ENCODE measurements at places on chromosomes 7 and 10.

- no peak for DNase-seq
Measured at GRCh38 chr7:22361795-22362194, 4.8 kb upstream of the RAPGEF5 start.

GRCh38 chr7:117479225-117480054 lies at the start of gene CFTR:
TSS of gene CFTR (plus strand) at chr7:117480025. CDS start at chr7:117480095, 70 bp downstream.
- DNase-seq: peak; percentile 40

GRCh38 chr10:44834131-44834530 lies 77.0 kb upstream of the TMEM72 start:
- DNase-seq: no peak

DNA sequence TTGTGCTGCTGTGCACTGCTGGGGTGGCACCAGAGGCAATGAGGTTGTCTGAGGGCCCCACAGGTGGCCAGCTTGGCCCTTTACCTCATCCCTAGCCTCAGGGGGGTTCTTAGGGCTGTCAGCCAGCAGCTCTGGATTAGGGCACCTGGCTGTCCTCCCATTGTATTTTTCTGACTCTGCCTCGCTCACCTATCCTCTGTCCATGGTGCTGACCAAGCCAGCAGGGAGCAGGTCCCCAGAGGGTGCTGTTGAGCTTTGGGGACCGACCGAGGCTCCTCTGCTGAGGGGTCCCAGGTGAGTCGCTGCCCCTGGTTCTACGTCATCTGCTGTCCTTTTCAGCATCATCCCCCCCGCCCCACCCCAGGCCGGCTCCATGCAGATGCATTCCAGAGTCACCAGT lies 32.1 kb upstream of the ZNF735 start:
- no peak for DNase-seq

DNA sequence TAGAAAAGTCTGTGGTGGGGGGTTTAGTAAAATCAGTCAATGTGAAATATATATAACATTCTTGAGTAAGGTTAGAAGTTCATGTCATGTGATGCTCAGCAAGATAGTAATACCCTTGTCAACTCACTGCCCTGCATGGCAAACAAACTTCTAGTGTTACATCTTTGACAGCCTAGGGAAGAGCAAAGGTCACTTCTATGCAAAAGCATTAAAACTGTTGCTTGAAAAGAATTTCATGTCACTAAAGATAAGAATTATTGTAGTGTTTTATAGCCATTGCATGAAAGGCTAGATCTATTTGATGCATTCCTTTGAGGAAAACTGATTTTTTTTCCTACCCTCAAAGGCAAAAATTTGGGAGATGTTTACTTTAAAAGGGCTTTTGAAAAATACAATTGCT lies 176.0 kb downstream of the SKAP2 start:
- no peak for DNase-seq

DNA sequence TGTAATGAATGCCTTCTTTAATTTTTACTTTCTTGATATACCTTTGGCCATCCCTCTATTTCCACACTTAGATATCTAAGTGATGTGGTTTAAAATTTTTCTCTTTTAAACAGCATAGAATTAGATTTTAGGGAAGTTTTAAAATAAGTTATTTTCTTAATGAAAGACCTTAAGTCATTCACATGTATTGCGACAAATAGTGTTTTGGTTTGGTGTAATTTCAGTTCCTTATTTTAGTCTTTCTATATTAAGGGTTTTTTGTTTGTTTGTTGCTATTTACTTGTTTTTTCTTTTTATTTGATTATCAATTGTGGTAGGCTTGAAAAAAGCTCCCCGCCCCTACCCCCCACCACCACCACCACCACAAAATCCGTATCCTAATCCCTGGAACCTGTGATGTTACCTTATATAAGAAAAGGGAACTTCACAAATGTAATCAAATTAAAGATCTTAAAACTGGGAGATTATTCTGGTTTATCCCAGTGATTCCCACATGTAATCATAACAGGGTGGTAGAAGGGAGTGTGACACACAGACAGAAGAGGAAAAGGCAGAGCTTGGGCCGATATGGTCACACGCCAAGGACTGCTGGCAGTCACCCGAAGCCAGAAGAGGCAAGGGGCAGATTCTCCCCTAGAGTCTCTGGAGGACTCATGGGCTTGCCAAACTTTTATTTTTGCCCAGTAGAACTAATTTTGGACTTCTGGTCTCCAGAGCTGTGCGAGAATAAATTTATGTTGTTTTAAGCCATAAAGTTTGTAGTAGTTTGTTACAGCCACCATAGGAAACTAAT lies 149.7 kb downstream of the NPSR1 start:
- no peak for DNase-seq

DNA sequence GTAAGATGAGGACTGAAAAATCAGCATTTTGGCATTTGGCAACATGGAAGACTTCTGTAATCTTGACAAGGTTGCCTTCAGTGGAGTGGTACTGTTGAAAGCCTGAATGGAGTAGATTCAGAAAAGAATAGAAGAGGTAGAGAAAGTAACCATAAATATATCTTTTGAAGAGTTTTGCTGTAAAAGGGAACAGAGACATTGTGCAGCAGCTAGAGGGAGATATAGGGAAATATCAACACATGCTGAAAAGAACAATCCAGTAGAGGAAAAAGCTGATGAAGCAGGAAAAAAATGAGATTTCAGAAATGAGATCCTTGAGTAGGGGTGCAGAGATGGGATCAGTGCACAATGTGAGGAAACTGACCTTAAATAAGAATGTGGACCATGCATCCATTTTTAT lies 60.0 kb downstream of the RAPGEF5 start:
- DNase-seq: no peak

DNA sequence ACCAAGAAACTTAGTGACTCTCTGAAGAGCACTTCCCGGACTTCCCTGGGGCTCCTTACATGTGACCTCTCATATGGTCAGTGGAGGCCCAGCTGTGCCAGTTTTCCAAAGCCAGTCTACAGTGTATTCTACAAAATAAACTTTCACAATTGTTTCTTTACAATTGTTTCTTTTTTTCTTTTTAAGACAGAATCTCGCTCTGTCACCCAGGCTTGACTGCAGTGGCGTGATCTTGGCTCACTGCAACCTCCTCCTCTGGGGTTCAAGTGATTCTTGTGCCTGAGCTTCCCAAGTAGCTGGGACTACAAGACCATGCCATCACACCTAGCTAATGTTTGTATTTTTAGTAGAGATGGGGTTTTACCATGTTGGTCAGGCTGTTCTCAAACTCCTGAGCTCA lies 25.9 kb downstream of the CYP17A1 start:
- DNase-seq: no peak

- DNase-seq: no peak
Measured at GRCh38 chr7:44148961-44149536, 7.9 kb upstream of the MYL7 start.

DNA sequence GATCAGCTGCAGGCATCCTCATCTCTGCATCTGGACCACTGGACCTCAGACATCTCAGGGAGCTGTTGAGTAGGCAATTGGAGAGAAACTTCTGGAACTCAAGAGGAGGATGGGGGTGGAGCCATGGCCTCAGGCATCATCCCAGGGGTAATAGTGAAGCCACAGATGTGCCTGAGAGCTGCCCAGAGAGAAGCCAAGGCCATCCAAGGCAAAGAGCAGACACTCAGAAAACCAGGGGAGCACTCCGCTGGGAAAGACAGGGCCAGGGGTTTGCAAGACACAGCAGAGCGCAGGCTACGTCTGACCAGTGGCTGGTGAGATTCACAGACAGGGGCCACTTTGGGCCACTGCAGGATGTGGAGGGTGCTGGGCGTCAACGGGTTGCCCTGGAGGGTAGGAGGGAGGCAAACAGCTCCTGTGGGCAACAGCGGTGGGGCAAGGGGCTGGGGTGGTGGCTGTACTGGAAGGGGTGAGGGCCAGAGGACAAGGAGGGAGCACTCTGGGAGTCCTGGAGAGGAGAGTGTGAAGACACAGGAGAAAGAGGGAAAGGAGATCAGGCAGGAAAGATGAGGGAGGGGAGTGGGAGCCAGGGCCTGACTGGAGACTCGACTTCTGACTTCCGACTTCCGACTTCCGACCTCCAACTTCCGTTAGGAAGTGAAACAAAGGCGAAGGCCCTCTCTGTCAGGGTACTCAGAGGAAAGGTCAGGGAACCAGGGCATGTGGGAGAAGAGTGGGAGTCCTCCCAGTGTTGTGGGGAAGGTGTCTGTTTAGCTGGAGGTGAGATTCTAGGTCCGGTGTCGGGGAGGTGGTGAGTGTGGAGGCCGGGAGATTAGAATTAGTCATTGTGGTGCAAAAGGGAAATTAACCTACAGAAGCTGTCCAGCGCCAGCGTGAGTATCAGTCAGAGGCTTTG lies 69.7 kb upstream of the ANTXRL start:
- DNase-seq: no peak

DNA sequence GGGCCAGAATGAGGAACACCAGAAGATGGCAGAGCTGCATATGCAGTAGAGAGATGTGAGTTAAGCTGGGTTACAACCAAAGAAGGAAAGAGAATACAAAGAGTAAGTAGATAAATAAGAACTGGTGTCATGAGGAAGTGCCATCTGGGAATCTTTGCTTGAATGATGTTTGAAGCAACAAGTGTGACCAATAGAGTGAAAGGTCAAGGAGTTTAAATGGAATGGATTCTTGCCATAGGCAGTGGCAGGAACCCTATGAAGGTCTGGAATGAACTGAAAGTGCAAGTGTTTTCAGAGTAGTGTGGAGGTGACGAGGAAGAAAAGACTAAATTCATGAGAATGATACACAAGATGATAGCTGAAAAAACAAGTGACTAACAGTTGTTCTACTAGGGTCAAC lies 21.6 kb downstream of the MEST start:
- DNase-seq: no peak

DNA sequence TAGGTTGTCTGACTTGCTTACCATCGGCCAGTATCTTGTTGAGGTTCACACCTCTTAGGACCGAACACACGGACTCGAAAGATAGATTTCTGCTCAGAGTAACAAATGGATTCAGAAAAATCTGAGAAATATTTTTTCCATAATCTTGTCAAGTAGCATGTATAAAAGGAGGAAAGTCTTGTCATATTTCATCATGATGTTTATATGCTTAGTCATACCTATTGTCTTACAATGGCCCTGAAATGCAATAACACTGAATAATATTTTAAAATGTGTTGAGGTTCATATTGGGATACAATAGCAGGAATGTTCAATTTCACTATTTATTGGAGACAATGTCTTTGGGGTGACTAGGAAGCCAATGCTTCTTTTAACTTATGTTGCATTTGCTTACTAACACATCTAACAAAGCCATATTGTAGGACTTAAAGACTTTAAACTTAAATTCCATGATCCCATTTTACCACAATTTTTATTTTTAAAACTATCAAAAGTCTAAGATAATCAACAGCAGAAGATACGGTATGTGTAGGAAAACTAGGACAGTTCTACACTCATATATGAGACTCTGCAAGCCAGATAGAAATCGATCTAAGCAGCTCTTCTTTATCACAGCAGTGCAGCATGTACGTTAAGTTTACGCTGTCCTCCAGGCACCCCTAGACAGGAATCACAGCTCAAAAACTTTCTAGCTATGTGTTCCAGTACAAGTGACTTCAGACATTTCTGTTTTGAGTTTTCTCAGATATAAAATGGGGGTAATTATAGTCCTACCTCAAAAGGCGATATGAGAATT lies 135.7 kb upstream of the CAV2 start:
- no peak for DNase-seq

DNA sequence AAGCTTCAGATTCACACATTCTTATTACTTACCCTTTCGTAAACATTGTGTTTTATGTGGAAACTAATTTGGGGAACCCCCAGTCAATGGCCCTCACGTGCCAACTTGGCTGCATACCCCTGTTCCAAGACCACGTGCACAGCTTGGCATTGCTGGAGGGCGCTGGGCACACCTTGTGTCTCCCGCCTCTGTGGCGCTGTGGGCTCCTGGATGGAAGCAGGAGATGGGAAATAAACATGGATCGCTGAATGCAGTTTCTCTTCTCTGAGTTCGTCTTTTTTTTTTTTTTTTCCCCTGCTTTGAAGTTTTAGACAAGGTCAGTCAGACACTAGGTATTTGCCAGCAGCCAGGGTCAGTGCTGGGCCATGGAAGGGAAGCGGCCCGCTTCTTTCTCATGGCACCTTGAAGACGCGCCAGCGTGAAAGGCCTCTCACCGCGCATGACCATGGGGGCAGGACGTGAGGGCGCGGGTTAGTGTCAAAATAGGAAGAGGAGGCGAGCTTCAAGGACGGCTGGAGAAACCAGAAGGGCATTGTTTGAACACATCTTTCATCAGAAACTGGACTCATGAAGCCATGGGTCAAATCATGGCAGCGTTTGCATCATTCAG lies 27.3 kb downstream of the BNIP3 start:
- no peak for DNase-seq

GRCh38 chr10:3046981-3047547 lies 20.3 kb upstream of the PFKP start:
- no peak for DNase-seq

- peak; percentile 38 for DNase-seq
Measured at GRCh38 chr10:93420091-93420490, 62.0 kb downstream of the MYOF start.

DNA sequence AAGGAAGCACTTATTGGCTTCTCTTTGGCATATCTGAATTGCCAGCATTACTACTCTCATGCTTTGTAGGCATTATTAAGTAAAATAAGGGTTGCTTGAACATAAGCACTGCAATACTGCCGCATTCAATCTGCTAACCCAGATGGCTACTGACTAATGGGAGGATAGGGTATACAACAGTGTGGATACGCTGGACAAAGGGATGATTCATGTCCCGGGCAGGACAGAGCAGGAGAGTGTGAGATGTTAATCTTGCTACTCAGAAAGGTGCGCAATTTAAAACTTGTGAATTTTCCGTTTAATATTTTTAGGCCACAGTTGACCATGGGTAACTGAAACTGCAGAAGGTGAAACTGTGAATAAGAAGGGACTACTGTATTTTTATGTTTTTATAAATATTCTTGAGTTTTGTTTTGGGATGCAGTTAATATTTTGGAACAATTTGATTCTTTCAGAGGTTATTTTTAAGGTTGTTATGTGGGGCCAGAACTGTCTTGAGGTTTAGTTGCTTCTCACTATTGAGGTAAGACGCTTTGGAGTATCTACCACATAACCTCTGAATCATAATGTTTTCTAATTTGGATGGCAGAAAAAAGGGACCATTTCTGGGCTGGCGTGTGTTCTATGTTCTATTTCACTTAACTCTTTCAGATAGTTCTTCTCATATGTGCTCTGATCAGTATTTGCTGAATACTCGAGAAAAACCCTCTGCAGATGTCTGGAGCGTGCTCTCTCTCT lies 75.7 kb upstream of the SYPL1 start:
- no peak for DNase-seq

GRCh38 chr10:63666836-63667383 lies 145.7 kb downstream of the REEP3 start:
- peak; percentile 77 for DNase-seq

DNA sequence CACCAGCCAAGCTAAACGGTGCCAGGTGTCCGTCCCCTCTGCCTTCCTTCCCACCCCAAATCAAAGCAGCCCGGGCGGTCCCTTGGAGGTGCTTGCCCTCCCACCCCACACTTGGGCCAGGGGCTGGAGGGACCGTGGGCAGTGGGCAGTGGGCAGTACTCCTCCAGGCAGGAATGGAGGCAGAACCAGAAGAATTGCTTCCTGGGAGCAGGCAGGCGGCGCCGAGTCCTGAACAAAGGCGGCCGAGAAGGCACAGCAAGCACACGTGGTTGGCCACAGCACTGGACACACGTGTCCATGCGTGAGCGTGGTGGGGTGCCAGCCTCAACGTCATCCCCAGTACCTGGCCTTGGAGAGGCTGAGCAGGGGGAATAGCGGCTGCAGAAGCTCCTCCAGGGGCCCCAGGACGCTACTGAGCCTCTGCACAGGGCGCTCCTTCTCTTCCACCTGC lies 48.4 kb upstream of the NKX6-2 start:
- DNase-seq: no peak

- no peak for DNase-seq
Measured at GRCh38 chr10:86813101-86813500, 56.7 kb downstream of the BMPR1A start.

GRCh38 chr10:17349717-17350116 lies 104.7 kb downstream of the ST8SIA6 start:
- DNase-seq: no peak

Measured in mesenchymal stem cell (in vitro differentiated cells and primary cell).